ENCODE measurements at places on chromosomes 3 and 15.

- no peak for DNase-seq
Observed at GRCh38 chr15:39851500-39852092, 68.5 kb downstream of the GPR176 start.

DNA sequence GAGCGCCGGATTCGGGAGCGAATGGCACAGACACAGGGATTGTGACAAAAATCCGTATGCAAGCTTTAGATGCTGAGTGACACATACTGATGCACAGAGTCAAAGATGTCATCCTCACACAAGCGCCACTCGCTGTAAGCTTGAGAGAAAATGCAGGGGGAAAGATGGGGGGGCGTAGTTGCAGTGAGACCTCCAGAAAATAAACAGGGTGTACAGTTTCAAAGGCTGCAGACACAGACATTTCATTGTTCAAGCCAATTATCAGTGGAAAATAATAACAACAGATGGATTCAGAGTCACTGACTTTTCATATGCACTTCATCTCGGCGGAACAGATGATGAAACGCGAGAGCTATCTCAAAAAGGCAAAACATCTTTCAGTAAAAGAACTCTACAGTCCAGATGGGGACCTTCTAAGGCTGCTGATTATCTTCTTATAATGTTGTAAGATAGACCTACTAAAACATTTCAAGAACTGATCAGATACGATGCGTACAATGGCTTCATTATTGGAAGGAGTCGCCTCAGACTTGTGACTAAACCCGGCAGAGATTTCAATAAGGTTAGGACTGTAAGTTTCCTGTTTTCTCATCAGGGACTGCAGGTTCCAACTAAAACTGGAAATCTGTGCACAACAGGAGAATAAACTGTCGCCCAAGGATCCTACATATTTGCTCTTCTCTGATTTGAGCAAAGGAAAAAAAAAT lies 275.4 kb downstream of the FOXP1 start:
- DNase-seq, result no peak

DNA sequence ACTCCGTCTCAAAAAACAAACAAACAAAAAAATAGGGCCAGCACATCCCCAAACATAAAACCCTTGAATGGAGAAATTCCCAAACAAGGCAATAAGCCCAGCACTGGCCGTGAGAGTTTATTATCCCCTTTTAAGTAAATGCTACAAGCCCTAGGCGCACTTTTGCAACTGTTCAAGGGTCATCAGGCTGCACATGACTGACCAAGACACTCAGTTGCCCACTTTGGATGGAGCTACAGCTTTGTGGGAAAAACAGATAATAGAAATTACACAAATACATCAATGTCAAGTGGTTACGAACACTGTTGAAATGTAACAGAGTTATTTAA lies 33.7 kb upstream of the ZNF445 start:
- no peak for DNase-seq

DNA sequence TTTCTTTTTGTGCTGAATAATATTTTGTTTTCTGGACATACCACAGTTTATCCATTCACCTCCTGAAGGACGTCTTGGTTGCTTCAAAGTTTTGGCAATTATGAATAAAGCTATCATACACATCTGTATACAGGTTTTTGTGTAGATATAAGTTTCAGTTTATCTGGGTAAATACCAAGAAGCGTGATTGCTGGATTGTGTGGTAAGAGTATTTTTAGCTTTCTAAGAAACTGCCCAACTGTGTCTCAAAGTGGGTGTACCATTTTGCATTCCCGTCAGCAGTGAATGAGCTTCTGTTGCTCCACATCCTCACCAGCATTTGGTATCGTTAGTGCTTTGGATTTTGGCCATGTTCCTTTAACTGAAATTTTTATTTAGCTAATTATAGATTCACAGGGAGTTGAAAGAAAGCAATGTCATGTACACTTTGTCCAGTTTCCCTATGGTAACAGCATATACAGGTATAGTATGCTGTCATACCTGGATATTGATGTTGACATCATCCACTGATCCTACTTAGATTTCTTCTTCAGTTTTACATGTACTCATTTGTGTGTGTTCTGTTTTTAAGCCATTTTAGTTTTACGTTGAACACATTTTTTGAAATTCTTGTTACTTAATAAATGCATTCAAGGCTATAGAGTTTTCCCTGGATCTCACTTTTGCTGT lies 11.9 kb downstream of the ARID3B start:
- DNase-seq, result no peak

- DNase-seq, result no peak
Observed at GRCh38 chr15:88431441-88431840, 35.7 kb downstream of the MRPL46 start.

GRCh38 chr3:170745211-170745718 lies 124.7 kb downstream of the RPL22L1 start:
- no peak for DNase-seq

DNA sequence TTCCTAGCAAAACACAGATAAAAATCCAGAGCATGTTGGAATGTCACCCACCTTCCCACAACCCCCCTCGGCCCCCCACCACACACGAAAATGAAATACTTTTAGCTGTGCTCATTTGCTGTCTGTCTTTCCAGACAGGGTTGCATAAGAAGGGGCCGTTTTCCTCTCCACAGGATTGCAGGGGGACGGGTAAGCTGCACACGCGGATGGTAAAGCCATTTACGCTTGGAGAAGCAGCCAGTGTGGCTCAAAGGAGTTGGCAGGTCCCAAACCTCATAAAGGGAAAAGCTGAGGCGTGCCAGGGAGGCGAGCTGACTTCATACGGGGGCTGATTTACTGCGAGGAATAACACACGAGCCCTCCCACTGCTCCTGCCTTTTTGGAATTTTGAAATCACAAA lies 47.4 kb upstream of the ITGA11 start:
- no peak for DNase-seq

DNA sequence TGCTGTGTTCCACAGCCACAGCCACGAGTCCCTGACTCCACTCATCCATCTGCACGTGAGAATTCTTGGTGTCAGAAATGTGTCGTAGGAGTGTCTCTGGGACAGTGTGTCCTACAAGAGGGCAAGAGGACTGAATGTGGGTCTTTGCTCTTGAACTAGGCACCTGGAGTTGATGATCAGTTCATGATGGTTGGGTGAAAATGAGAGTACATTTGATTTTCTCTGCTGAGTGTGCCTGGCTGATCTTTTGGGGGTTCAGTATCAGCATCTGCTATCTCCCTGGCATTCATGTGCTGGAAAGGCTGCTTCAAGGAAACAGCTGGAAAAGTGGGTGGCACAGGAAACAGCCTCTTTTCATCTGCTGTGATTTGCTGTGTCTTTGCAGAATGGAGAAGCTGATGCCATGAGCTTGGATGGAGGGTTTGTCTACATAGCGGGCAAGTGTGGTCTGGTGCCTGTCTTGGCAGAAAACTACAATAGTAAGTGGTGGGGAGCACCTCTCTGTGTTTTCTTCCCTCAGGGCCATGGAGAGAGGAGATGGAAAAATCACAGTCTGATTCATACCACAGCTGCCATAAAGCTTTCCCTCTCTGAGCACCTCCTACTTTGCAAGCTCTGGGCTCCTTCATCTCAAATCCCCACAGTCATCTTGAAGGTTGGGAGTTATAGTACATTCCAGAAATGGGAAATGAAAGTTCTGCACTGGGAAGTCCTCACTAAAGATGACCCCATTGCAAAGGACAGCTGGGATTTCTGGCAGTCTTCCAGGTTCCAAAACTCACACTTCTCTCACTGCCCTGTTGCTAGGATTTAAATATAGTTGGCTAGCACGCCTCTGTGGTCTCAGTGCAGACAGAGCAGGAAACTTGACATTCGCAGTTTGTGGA lies 17.8 kb downstream of the TF start:
- DNase-seq, result no peak

DNA sequence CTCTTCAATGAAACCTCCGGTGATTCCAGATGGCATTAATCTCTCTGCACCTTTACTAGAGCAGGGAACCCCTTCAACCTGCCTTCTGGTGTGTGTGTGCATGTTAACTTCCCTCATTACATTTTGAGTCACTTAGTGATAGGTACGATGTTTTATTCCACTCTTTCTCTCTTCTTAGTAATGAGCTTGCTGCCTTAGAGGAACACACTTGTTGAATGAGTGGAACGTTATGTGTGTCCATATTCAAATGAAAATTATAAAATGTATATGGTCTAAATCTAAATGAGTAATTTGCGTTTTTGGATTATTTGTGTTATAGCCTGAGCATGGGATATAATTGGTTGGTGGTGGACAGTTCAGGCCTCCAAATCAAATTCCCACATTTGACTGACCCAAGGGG lies 12.1 kb downstream of the MAP2K5 start:
- no peak for DNase-seq

DNA sequence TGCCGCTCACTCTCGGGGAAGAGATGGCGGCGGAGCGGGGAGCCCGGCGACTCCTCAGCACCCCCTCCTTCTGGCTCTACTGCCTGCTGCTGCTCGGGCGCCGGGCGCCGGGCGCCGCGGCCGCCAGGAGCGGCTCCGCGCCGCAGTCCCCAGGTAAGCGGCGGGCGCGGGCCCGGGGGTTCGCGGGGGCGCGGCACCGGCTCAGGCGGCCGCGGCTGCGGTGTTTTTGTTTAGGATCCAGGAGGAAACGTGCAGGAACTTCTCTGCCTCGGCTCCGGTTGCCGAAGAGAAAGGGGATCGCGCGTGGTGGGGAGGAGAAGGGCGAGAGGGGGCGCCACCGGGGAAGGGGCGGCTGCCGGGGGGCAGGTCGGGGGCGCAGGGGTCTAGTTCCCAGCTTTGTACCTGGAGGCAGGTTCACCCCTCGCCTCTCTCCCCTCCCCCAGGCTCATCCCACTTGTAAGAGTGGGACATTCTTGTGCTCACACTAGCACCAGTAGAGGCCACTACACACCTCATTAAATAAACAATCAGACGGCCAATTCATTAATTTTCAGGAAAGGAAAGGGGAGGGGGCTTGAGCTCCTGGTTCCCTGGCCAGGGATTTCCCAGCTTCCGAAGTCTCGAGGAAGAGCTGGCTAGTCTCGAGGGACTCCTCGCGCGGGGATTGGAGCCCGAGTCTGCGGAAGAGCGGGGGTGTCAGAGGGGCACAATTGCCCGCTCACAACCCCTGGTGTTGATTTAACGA lies 562 bp downstream of the NEO1 start:
- DNase-seq, result peak; percentile 47

- no peak for DNase-seq
Observed at GRCh38 chr3:184642631-184643285, 69.1 kb downstream of the MAGEF1 start.

DNA sequence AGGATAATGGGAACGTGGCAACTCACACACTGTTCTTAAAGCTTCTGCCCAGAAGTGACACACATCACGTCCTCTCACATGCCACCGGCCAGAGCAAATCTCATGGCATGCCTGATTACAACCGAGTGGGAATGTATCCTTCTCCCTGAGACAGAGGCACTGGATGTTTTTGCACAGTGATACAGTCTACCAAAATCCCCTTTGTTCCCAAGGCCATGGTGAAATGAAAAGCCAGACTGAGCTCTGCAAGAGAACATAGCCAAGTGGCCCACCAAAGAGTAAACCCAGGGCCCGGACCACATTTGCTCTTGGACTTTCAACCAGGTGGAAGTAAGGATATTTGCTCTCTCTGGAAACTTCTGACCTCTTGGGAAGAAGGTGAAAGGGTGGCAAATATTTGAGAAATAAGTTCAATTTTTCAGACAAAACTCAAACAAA lies 186.2 kb upstream of the STT3B start:
- no peak for DNase-seq

DNA sequence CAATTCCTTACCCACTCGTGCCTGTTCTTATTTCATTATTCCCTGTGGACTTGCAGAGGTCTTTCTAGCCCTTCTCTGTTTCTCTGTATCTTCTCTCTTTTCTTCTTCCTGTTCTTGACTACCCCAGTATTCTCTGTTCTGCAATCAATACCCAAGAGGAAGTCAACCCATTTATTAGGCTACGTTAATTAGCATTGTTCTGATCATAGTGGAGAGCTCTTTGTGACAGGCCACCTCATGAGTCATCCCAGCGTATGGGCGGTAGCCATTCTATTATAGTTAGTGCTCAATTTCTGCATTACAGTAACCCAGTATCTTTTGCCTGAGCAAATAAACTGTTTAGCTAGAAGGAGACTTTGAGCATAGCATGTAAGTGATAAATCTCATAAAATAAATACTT lies 259.5 kb upstream of the GRM7 start:
- no peak for DNase-seq

GRCh38 chr3:130470126-130470525 lies 46.9 kb upstream of the COL6A6 start:
- DNase-seq, result no peak

DNA sequence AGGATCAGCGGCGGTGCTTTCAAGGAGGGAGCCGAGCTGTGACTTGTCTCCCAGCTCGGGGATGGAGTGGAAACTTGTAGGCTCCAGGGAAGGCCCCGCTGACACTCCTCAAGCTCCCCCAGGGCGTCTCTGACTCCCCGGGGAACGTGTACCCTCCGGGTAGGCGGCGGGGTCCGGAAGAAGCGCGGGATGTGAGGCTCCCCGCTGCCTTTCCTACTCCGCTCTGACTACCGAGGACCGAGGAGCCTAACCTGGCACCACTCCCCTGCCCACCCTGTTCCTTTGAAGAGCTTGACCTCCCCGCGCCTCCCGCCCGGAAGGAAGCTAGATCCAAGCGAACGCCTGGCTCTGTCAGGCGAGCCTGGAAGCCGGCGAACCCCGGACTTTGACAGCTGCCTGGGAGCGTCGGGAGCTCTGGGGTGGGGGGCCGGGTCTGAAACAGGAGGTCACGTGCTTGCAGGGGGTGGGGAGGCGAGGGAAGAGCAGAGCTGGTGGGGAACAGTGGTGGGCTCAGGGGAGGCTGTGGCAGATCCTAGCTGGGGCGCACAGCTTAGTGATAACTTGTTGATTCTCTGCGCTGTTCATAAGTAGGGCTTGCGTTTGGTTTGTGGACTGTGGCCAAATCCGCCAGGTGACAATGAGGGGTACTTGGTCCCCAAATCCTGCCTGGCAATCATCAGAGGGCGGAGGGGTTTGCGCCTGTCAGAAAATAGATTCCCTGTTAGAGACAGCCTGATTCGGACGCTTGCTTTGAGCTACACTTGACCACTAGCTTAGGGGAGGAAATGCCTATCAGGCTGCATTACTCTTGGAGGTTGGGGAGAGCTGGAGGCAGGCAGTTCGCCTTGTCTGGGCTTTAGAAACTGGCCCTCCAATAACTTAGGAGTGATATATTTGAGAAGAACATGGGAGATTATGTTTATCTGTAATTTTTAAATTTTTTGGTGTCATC lies 1.2 kb downstream of the CLSTN2 start:
- peak; percentile 40 for DNase-seq

DNA sequence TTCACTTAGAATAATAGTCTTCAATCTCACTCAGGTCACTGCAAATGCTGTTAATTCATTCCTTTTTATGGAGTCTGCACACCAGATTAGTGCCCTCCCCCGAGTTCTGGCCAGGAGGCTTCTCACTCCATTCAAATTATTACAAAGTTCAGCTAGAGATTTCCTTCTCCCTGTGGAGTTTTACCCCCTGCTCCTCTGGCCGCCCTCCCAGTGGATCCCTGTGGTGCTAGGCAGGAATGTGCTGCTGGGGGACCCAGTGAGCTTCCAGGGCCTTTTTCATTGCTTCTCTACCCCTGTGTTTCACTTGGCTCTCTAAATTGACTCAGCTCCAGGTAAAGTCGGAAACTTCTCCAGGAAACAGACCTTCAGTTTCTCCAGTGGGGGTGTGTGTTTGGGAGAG lies 42.7 kb upstream of the CD200R1L start:
- DNase-seq, result no peak
